Activated CD4-positive, alpha-beta T cell treated with anti-CD3 and anti-CD28 coated beads for 1 hour (primary cell): ENCODE measurements at places on chromosomes 6 and 20.

GRCh38 chr6:167668019-167668753 lies 158.5 kb upstream of the AFDN start:
- no peak for DNase-seq

DNA sequence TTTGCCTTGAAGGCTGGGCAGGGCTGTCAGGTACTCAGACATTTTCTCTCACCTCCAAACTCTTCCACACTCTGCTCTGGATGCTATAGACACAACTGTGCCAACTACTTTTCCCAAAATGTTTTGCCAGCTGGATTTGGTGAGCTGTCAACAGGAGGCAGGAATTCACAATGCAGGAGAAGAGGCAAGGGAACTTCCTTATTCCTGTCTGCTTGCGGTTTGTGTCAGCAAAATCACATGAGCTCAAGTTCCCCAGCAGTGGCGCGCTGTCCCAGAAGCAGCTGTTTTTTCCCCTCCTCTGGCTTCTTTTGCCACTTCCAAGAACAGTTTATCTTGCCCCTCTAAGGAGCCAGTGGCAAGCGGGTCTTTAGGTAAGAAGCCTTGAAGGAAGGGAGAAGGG lies 608.2 kb downstream of the PRKN start:
- no peak for DNase-seq

DNA sequence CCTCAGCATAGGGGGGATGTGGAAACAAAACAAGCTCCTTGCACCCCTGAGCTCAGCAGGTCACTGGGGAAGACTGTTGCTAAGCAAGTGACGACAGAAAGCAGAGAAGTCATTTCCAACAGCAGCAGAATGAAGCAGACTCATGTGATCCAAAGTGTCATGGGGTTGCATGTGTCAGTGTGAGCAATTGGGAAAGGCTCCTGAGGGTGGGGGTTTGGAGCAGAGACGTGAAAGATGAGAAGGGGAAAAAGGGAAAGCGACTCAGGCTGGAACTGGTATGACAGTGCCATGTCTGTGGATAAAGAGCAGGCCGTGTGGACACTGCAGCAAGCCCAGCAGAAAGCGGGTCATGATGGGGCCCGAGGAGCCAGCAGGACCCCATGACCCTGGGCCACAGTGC lies 363.9 kb downstream of the PREX1 start:
- DNase-seq, result no peak

DNA sequence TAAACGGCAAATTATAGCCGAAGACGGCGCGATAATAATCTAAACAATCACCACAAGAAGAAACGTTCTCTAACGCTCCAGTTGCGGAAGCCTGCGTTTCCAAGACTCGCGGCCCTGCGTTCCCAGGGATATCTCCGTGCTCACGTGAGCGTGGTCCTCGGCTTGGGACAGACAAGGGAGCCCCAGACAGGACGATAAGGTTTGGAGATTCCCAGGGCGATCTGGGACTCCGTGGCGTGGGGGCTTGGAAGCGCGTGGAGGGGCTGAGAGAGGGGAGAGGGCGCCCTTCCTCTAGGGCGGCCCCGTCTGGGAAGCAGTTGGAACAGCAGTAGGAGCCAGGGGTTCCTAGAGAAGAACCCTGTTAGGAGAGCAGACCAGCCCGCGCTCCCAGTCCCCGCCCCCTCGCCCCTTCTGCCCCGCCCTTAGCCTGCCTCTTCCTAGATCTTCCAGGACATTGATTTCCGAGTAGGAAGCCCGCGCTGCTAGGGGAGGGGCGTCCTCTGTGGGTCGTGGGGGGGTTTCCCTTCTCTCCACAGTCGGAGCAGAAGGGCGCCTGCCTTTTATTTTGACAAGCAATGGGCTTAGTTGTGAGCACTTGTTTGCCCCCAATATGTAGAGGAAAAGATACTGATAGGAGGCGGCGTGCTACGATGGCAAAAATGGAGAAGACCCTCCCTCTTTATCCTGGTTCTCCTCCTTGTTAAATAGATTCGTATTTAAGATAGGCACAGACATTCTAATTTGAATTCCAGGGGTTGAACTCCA lies 10.6 kb downstream of the NRN1 start:
- DNase-seq, result no peak

- no peak for DNase-seq
Measured at GRCh38 chr20:40313730-40314129, 375.3 kb downstream of the MAFB start.

DNA sequence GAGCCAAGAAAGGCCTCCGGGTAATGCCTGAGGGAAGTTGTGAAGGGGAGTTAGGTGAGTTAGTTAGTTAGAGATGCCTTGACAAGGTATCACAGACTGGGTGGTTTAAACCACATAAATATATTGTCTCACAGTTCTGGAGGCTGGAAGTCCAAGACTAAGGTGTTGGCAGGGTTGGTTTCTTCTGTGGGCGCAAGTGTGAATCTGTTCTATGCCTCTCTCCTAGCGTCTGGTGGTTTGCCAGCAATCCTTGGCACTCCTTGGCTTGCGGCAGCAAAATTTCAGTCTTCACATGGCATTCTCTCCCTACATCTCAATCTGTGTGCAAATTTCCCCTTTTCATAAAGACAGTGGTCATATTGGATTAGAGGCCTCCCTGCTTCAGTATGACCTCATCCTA lies 29.7 kb upstream of the RANBP9 start:
- DNase-seq, result no peak

- no peak for DNase-seq
Measured at GRCh38 chr6:170007468-170008293, 256.3 kb downstream of the ERMARD start.

- no peak for DNase-seq
Measured at GRCh38 chr6:1855890-1856289, 246.2 kb downstream of the FOXC1 start.

DNA sequence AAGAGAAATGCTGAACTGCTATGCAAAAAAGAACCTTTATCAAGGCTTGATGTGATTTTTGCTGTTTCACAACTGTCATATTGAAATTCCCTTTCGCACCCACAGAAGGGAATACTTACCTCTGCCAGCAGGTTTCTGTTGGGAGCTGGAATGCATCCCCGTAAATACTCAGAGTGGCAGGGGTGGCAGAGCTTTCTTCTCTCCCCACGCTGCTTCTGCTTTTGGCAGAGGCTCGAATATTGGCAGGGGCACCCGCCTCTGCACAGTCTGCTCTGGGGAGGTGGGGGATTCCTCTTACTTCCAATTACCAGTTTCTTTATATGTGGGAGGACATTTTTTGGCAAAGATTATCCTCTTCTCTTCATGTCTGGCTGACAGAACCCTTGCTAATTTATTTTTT lies 28.4 kb downstream of the TMEM200A start:
- DNase-seq, result no peak

GRCh38 chr20:5150226-5151076 lies 23.6 kb downstream of the CDS2 start:
- DNase-seq, result no peak

DNA sequence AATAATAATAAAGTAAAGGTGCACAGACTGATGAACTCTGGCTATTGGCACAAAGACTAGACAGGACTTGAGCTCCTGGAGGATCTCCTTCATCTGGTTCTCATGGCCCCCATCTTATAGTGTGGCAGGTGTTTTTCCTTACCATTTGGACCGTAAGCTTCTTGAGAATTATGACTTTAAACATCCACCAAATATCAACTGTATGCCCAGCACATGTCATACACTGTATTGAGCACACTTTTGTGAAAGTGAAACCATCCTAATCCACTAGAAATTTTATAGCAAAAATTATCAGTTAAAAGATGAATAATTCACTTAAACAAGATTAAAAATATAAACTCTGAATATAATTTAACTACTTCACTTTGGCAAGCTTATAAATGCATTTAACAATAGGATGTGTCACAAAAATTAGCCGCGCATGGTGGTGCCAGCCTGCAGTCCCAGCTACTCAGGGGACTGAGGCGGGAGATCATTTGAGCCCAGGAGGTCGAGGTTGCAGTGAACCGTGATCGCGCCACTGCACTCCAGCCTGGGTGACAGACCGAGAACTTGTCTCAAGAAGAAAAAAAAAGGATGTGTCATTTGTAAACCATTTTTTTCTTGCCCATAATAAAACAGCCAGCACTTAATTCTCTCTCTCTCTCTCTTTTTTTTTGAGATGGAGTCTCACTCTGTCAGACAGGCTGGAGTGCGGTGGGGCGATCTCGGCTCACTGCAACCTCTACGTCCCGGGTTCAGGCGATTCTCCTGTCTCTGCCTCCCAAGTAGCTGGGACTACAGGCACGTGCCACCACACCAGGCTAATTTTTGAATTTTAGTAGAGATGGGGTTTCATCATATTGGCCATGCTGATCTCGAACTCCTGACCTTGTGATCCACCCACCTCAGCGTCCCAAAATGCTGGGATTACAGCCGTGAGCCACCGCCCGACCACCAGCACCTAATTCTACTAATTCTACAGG lies 9.1 kb downstream of the HIVEP2 start:
- no peak for DNase-seq

GRCh38 chr6:149212892-149213801 lies 104.4 kb upstream of the TAB2 start:
- DNase-seq, result no peak
